HT-29 (cell line): ENCODE measurements at places on chromosomes 6 and 20. TPM values are rescaled to one million over a fixed set of nuclear protein-coding genes. Genes with fewer than 3 reads are reported as not detected.
A peak's percentile ranks its signal among the peaks of the same experiment; 100 is the strongest.

- no peak for DNase-seq
Measured at GRCh38 chr20:47753576-47754387, 31.5 kb downstream of the SULF2 start.

DNA sequence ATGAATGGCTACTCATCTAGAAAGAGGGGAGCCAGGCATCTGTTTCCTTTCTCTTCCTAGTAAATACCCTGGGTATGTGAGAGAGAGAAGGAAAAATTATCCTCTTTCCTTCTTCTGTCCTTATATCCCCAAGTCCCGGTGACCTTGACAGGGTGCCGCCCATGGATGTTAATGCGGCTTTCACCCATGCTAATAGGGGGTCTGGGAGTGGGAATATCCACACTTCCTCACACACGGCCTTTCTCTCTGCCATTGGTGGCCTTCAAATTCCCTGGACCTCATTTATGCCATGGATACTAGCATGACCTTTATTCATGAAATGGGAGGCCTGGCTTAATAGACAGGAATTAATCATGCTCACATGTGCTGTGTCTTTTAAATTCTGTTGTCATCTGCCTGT lies 159.0 kb upstream of the NOX3 start:
- DNase-seq = no peak

- DNase-seq = no peak
Measured at GRCh38 chr6:170110201-170111140, 180.4 kb downstream of the DLL1 start.

DNA sequence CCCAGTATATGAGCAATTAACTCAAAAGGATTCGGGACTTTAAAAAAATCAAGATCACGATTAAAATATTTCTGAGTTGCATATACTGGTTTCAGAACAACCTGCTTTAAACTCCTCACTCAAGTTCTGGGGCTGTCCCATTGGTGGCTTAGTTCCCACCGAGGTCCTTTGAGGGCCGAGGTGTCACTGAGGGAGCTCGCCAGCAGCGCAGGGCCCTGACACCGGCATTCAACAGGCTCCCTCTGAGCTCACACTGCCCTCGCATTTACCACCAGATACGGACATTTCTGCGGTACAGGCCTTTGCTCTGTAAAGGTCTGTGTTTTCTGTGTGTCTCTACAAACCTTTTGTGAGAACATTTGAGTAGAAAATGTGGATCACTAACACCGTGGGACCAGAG lies 24.4 kb upstream of the BNIP5 start:
- DNase-seq = no peak

- no peak for DNase-seq
Measured at GRCh38 chr20:46420878-46421277, 14.5 kb upstream of the ELMO2 start.

DNA sequence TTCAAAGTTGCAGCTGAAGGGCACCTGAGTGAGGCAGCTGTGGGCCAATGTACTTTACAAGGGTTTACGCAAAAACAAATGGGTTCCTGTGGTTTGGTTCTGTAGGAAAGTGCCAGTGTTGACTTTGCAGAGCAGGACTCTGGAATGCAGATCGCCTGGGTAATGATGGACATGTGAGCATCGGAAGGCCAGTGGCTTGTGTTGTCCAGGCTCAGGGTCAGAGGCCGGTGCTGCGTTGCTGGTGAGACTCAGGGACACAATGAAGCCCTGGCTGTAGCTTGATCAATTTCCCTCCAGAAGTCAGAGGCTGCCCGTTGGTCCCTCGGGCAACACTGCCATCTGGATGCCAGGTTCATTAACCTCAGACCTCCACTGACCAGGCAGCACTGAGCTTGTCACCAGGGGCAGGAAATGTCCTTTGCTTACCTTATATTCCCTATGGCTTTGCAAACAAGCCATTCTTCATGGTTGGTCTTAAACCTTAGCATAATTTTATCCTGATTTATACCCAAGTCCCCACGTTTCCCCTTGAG lies 753.4 kb downstream of the QKI start:
- DNase-seq = peak; percentile 11

GRCh38 chr20:58081846-58082245 lies 146.6 kb downstream of the ANKRD60 start:
- DNase-seq = peak; percentile 15

DNA sequence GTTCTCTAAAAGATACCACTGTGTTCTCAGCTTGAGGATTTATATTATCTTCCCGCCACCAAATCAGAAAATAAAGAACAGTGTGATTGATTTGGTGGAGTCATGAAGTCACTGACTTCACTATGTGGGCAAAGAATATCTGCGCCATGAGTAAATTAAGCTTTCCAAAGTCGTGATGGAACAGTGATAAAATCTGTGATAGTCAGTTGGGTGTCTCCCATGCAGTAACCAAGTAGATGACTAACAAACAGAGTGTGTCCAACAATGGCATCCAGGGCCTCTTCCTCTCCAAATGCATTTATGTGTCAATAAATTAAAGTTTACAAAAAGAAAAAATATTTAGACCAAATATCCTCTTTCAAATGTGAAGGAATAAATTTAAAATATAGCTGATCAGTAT lies 87.0 kb upstream of the DST start:
- no peak for DNase-seq

- DNase-seq = peak; percentile 89
Measured at GRCh38 chr20:19757487-19758132, 448 bp upstream of the RIN2 start.

DNA sequence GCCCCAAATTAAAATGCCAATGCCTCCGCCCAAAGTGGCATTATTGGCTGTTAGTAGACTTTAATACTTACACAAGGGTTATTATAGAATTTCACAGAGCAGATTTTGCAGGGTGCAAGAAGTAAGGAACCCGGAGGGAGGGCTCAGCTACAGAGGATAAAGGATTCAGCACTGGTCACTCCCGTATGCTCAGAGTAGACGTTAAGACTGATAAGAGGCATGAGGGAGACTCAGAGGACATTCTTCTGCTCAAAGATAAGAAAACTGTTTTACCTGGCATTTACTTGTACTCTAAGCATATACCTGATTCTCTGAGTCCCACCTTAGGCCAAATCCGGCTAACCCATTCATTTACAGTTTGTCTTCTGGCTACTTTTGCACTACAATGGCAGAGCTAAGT lies 36.5 kb upstream of the OVOL2 start:
- DNase-seq = no peak

DNA sequence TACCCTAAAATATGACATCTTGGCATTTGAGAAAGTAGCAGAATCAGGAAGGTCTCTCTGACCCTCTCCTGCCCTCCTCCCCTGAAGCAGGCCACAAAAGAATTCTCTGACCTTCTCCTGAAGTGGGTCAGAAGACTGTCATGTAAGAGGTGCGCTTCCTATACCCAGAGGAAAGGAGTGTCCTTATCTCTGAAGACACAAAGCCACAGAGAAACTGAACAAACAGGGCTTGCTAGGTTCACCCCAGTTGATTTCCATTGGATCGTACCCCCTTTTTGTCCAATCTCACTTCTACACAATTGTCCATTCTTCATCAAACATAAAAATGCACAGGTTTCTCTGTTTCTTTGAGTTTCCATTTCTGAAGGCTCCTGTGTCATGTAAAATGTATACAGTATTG lies 272.0 kb upstream of the SOX4 start:
- no peak for DNase-seq

DNA sequence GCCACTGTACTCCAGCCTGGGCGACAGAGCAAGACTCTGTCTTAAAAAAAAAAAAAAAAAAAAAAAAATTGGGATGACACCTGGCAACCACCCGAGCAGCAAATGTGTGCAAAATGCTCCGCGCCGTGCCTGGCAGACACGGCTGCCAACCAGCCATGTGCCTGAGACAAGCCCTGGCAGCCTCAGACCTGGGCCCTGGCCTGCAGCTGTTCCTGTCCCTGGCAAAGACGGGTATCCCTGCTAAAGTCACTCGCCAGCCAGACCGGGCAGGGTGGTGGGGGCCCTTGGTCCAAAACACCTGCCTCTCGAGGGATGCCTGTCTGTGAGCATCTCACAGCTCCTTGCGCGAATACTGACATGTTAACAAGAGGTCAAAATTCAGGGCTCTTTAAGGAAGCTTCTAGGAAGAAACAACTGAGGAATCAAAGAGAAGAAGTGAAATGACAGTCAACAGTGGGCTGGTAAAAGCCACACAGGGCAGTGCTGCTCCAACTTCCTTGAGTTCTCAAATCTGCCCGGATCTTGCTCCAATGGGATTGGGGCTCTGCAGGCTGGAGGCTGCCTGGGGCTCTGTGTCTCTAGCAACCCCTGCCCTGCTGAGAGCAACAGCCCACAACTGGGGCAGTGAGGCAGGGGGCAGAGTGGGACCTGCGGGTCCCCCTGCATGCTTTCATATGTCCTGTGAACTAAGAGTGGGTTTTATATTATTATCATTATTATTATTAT lies 53.4 kb downstream of the SYTL3 start:
- DNase-seq = no peak

DNA sequence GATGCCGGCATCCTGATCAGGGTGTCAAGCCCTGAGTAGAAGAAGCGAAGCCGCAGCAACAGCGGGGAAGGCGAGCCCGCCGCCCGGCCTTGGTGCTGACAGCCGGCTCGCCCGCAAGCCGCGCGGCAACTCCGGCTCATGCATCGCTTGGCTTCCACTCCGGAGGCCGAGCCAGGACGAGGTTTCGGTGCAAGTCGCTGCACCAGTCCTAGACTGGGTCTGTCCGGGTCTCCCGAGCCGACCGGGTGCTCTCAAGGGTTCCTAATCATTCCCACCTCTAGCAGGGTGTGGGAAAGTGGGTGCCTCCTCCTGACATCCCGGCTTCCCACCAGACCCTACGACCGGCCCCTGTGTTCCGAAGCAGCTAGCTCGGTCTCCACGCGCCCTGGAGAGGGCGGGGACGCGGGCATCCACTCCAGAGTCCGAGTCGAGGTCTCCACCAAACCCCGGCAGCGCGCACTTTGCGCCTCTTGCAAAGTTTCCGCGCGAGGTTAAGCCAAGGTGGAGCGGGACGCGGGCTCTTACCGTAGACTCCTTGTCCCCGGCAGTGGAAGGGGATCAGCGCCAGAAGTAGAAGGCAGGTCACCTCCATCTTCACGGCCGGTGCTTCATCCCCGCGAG lies 1.4 kb downstream of the MDGA1 start:
- DNase-seq = no peak

DNA sequence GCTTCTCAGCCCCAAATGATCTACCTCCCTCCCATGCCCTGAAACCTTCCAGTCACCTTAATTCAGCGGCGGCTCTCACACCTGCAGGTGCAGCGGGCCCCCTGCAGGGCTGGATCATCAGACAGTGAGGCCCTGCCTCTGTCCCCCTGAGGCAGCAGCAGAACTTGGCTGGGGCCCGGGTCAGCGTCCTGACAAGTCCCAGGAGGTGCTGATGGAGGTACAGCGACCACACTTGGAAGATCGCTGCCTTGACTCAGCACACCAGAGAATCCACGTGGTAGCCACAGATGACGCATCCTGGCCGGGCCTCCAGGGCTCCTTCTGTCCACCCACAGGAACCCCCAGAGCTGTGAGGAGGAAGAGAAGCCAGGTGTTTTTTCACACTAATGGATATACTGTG lies 116.4 kb upstream of the THBS2 start:
- no peak for DNase-seq

DNA sequence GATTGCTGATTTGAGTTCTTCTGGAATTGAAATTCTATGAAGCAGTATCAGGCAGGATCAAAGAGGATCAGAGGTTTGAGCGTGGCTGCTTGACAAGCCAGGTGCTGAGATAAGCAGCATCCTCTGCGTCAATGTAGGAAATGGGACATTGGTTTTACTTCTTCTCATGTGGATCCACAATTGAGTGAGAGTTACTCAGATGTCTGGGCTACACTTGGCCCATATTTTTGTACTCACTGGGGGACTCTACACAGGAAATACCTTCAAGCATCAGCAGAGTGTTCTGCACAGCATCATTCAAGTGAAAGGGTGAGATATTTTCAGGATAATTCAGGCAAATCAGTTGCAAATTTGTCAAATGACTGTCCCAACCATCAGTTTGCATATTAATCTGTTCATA lies 613.9 kb upstream of the ARID1B start:
- DNase-seq = no peak

DNA sequence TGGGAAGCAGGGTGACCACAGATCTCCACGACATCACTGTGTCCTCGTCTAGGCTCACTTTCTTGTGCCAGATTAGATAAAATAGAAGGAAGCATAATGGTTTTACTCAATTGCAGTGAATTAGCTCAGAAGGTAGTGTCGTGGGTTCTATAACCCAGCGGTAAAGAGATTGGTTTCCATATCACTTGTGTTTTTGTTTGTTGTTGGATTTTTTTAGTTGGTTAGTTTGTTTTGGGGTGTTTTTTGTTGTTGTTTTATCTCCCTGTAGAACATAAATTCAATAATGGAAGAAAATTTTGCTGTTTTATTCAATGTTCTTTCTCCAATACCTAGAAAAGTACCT lies 85.9 kb upstream of the PRSS16 start:
- DNase-seq = no peak

DNA sequence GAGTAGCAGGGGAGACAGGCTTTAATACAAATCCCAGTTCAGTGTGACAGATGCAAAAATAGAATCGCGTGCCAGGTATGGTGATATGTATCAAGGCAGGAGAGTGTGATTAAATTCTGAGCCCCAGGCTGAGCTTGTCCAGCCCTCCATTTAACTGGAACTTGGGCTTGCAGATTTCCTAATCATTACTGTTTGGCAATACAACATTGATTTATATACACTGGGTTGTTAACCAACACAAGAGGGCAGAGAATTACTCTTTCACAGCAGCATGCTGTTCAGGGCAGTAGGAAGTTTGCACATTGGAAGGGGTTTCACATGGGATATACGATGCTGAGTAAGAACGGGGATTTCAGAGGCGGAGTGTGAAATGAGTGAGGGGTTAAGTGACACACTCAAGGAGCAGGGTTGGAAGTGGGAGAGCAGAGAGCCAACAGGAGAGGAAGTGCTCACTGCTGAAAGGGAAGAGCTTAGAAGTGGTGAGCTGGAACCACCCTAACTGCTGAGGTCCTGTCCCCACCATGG lies 70.8 kb upstream of the ATXN1 start:
- DNase-seq = no peak

DNA sequence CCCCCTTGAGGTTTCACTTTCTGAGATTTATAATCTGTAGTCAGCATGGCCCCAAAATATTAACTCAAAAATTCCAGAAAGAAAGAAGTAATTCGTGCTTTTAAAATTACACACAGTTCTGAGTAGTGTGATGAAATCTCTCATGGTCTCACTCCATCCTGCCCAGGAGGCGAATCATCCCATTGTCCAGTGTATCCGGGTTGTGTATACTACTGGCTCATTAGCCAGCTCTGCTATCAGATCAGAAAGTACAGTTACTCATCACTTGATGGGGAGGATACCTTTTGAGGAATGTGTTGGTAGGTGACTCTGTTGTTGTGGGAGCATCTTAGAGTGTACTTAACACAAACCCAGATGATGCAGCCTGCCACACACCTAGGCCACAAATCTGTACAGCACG lies 65.2 kb downstream of the CDC5L start:
- DNase-seq = no peak

Gene SIRPD
- not detected in 2 replicates for total RNA-seq

Gene PCSK2
- not detected in 2 replicates for total RNA-seq

Gene E2F1
- 86.2 and 98.9 TPM in 2 replicates for total RNA-seq

Gene ARHGAP40
- 0.05 TPM in 1 of 2 replicates, not detected in the other for total RNA-seq

Gene TSPO2
- total RNA-seq = not detected in 2 replicates

Gene NTSR1
- total RNA-seq = 76.6 and 78.7 TPM in 2 replicates

Gene CBLN4
- not detected in 2 replicates for total RNA-seq

Gene FNDC11
- total RNA-seq = 2.2 and 2.4 TPM in 2 replicates

Gene MBOAT1
- 1.0 and 3.7 TPM in 2 replicates for total RNA-seq

Gene PAQR8
- total RNA-seq = 0.89 and 1.3 TPM in 2 replicates

Gene WFDC11
- total RNA-seq = not detected in 2 replicates
